ENCODE measurements at places on chromosomes 5 and 9. TPM values are rescaled to one million over a fixed set of nuclear protein-coding genes. Genes with fewer than 3 reads are reported as not detected.
A peak's percentile ranks its signal among the peaks of the same experiment; 100 is the strongest.

DNA sequence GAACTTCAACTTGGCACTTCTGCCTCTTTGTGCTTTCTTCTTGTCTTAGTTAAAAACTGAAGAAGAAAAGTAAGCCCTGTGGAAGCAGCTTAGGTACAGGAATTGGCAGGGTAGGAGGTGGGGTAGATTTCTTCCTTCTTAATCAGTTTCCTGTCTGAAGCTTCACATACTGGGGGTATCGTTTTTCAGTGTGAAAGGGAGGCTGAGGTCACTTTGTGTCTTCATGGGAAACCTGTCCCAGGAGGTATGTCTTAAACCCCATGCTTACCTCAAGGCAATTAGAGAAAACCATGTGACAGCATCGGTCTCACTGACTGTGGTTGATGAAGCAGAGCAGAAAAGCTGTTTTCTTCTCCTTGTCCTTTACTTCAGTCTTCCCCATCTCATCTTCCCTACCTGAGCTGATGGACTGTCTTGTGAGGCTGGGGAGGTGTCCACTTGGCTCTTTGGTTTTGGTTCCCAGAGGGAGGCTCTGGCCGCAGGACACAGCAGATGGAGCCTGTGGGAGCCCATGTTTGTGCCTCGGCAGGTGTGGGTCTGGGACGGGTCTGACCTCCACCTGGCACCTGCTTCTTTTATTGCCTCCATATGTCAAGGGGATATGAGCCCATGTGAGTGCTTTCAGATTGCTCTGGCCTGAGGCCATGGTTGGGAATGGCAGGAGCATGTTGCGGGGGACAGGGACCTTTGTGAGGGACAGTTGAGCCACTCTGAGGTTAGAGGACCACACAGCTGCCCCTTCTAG, 47.0 kb downstream of the SH3GL2 start:
- DNase-seq, result no peak
- H3K27ac ChIP-seq, result no peak overlapping the region
- H3K27me3 ChIP-seq, result no peaks in the 10 kb centered on the region
- H3K36me3 ChIP-seq, result no peaks in the 10 kb centered on the region
- no peak overlapping the region for H3K4me3 ChIP-seq
- no peaks in the 10 kb centered on the region for H3K4me1 ChIP-seq

- DNase-seq, result peak; percentile 72
- H3K27ac ChIP-seq, result peak overlapping the region; percentile 9
- no peaks in the 10 kb centered on the region for H3K36me3 ChIP-seq
- H3K4me3 ChIP-seq, result no peak overlapping the region
- no peaks in the 10 kb centered on the region for H3K27me3 ChIP-seq
These were observed 69.6 kb downstream of the ANKRD33B start for GRCh38 chr5:10633271-10634049.

DNA sequence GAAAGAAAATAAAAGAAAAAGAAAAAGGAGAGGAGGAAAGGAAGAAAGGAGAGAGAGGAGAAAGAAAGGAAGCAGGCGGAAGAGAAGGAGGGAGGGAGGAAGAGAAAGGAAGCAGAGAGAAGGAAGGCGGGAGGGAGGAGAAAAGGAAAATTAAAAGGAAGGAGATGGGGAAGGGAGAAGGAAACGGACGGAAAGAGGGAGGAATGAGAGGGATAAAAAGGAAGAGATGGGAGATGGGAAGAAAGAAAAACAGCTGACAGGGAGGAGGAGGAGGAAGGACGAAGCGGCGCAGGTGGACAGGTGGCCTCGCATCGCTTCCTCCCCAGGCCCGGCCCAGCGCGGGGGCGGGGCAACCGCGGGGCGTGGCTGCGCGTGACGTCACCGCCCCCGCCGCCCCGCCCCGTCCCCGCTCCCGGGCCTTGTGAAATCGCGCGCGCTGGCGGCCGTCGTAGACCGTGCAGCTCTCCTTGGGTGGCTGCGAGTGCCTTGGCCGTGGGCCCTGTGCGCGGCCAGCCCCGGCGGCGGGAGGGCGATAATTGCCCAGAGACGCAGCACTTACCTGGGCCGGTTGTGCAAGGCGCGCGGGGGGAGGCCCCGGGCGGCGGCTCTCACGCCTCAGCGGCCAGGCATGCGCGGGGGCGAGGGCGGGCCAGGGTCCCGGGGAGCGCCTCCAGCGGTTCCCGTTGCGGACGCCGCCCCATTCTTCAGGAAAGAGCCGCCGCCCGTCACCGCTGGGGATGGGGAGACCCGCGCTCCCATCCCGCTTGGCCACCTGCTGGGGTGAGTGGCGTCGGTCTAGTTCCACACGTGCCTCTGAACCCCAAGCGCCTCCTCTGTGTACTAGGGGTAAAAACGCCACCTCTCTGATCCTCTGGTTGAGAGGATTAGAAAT, 49.6 kb upstream of the FOXE1 start:
- peaks cover 7% of the 10 kb centered on the region for H3K4me1 ChIP-seq
- H3K27ac ChIP-seq, result no peak overlapping the region
- peak overlapping the region; percentile 68 for H3K4me3 ChIP-seq
- H3K27me3 ChIP-seq, result peaks cover 7% of the 10 kb centered on the region
- peak; percentile 66 for DNase-seq

GRCh38 chr9:109745335-109746283, 34.4 kb upstream of the PALM2AKAP2 start:
- DNase-seq, result no peak
- no peaks in the 10 kb centered on the region for H3K36me3 ChIP-seq
- H3K4me3 ChIP-seq, result no peak overlapping the region
- no peaks in the 10 kb centered on the region for H3K4me1 ChIP-seq

GRCh38 chr5:133995883-133996563, 8.8 kb downstream of the VDAC1 start:
- H3K27ac ChIP-seq, result no peak overlapping the region
- H3K36me3 ChIP-seq, result peaks cover 3% of the 10 kb centered on the region
- no peak for DNase-seq
- peaks cover 18% of the 10 kb centered on the region for H3K4me1 ChIP-seq

DNA sequence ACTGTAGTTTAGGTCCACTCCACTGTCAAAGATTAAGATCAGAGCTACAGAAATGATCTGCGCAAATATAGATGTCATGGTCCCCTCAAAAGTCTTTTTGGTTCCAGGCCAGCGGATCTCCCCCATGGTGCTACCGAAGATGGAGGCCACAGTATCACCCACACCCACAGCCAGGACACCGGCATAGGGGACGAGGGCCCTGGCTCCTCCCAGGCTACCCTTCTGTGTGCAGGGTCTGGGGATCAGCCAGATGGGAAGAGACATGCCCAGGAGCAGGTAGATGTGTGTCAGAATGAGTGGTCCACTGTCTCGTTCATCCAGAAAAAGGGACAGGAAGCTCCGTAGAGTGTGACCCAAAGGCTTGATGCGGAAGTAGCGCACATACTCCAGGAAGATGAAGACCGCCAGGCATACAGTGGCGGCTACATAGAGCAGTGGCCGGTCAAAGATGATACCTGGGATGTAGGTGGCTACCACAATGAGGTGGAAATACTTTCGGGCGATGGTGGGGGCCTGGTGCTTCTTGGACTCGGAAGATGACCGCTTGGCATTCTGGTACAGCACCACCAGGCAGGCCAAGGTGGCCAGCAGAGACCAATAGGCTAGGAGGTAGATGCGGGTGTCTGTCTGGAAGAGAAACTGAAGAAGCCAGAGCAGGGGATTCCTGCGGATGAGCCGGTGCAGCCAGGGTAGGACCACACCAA, 1.5 kb downstream of the DOLK start:
- H3K4me1 ChIP-seq, result peaks cover 20% of the 10 kb centered on the region
- H3K4me3 ChIP-seq, result peak overlapping the region; percentile 93
- no peaks in the 10 kb centered on the region for H3K36me3 ChIP-seq
- no peak overlapping the region for H3K27ac ChIP-seq
- H3K27me3 ChIP-seq, result no peaks in the 10 kb centered on the region

DNA sequence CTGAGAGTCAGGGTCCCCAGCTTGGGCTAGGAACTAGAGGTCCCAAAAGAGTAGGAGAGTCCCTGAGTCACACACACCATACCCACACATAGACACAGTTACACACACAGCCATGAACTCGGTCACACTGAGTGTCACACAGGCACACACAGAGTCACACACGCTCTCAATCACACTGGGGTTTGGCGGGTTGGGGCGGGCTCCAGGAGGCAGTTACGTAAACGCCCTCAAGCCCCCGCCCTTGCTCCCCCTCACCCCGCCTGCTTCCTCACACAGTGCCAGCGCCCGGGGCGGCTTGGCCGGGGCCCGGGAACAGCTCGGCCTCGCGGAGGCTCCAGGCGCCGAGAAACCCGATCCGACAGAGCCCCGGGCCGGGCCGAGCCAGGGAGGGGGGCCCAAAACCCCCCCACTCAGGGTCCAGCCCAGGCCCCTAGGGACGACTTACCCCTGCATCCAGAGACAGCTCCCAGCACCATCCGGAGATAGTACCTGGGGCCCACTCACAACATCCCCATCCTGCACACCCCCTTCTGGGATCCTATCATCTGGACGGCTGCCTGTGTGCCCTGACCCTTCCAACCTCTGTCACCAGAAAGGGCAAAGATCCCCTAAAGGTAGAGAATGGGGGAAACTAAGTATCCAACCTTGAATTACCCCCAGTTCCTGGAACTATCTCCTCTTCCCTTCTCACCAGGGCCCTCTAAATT, 3.5 kb upstream of the CNTFR start:
- H3K4me3 ChIP-seq, result no peak overlapping the region
- peaks cover 15% of the 10 kb centered on the region for H3K4me1 ChIP-seq
- peaks cover 47% of the 10 kb centered on the region for H3K27me3 ChIP-seq
- no peaks in the 10 kb centered on the region for H3K36me3 ChIP-seq
- no peak overlapping the region for H3K27ac ChIP-seq

DNA sequence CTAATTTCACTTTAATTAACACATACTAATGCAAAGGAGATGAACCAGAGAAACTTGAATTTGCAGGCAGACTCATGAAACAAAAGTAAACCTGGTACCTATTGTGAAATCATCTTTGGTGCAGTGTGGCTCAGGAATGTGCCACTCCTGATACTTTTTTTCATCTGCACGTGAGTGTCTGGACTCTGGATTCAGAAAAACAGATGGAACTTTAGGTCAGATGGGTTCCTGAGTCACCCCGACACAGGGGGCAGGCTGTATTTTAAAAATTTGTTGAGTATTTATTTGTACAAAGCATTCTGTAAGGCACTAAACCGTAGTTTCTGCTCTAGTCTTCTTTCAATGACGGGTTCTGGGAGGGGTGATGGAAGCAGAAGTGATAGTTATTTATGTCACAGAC, 52.2 kb upstream of the TUT7 start:
- H3K4me1 ChIP-seq, result no peaks in the 10 kb centered on the region
- H3K4me3 ChIP-seq, result no peak overlapping the region
- H3K27me3 ChIP-seq, result no peaks in the 10 kb centered on the region
- no peaks in the 10 kb centered on the region for H3K36me3 ChIP-seq
- DNase-seq, result no peak

DNA sequence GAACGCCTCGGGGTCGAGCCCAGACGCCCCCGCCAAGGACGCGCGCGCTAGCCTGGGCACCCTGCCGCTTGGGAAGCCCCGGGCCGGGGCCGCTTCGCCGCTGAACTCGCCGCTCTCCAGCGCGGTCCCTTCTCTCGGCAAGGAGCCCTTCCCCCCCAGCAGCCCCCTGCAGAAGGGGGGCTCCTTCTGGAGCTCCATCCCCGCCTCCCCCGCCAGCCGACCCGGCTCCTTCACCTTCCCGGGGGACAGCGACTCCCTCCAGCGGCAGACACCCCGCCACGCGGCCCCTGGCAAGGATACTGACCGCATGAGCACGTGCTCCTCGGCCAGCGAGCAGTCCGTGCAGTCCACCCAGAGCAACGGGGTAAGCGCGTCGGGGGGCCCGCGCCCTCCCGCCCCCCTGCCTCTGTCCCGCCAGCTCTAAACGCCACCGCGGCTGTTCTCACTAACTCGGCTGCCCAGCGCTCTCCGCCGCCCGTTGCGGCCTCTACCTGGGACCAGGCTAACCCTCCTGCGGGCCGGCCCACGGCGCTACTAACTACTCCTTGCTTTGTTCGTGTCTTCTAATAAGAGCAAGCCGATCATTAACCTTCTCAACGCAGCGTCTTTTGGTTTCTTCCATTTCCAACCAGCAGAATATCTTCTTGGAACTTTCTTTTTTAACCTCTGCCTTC, 93.6 kb upstream of the OTULINL start:
- no peak overlapping the region for H3K27ac ChIP-seq
- H3K27me3 ChIP-seq, result no peaks in the 10 kb centered on the region
- no peak overlapping the region for H3K4me3 ChIP-seq

GRCh38 chr5:69528035-69528434, 32.0 kb upstream of the GTF2H2C start:
- H3K36me3 ChIP-seq, result no peaks in the 10 kb centered on the region
- H3K4me1 ChIP-seq, result no peaks in the 10 kb centered on the region
- no peak overlapping the region for H3K27ac ChIP-seq
- DNase-seq, result no peak
- H3K27me3 ChIP-seq, result peaks cover 5% of the 10 kb centered on the region

Gene HTR1A
- total RNA-seq, result not detected

Gene ELP1
- 38.7 TPM for total RNA-seq

Gene PCDHB2
- not detected for total RNA-seq

GRCh38 chr5:5929291-5930020, 448.9 kb downstream of the MED10 start:
- H3K4me3 ChIP-seq, result no peak overlapping the region
- DNase-seq, result no peak
- no peaks in the 10 kb centered on the region for H3K36me3 ChIP-seq
- H3K27me3 ChIP-seq, result no peaks in the 10 kb centered on the region
- no peaks in the 10 kb centered on the region for H3K4me1 ChIP-seq
- no peak overlapping the region for H3K27ac ChIP-seq

- no peaks in the 10 kb centered on the region for H3K4me1 ChIP-seq
- DNase-seq, result no peak
- no peaks in the 10 kb centered on the region for H3K27me3 ChIP-seq
- no peak overlapping the region for H3K4me3 ChIP-seq
These were observed 69.4 kb upstream of the CD180 start for GRCh38 chr5:67265951-67266350.

Gene ARID3C
- 0.44 TPM for total RNA-seq

GRCh38 chr9:6628704-6629103, 16.8 kb downstream of the GLDC start:
- H3K27ac ChIP-seq, result no peak overlapping the region
- H3K4me1 ChIP-seq, result no peaks in the 10 kb centered on the region

Gene TMOD1
- total RNA-seq, result 1.5 TPM

- DNase-seq, result no peak
- no peaks in the 10 kb centered on the region for H3K4me1 ChIP-seq
- no peak overlapping the region for H3K4me3 ChIP-seq
- H3K27me3 ChIP-seq, result no peaks in the 10 kb centered on the region
These were observed 47.0 kb downstream of the APC start for GRCh38 chr5:112784726-112785125.

GRCh38 chr9:91037511-91038482, 236.2 kb downstream of the SYK start:
- H3K27ac ChIP-seq, result no peak overlapping the region
- H3K4me1 ChIP-seq, result peaks cover 11% of the 10 kb centered on the region
- no peak overlapping the region for H3K4me3 ChIP-seq
- no peaks in the 10 kb centered on the region for H3K27me3 ChIP-seq
- DNase-seq, result no peak

DNA sequence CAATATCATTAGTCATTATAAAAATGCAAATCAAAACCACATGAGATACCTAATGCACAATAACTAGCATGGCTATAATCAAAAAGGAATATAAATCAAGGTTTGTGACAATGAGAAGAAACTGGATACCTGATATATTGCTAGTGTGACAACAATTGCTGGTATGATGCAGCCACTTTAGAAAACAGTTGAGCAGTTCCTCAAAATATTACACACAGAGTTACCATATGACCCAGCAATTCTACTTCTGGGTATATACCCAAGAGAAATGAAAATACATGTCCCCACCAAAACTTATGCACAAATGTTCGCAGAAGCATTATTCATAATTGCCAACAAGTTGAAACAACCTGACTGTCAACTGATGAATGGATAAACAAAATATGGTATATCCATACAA, 339.7 kb upstream of the POU5F2 start:
- no peaks in the 10 kb centered on the region for H3K4me1 ChIP-seq
- no peaks in the 10 kb centered on the region for H3K27me3 ChIP-seq
- no peak overlapping the region for H3K27ac ChIP-seq
- no peaks in the 10 kb centered on the region for H3K36me3 ChIP-seq
- no peak overlapping the region for H3K4me3 ChIP-seq

Data from CD8-positive, alpha-beta memory T cell (primary cell).